CD4-positive, alpha-beta T cell treated with Interleukin-17A for 1 hour (primary cell): ENCODE measurements at places on chromosomes 3 and 15.

- DNase-seq: no peak
These were observed 4.8 kb downstream of the CX3CR1 start for GRCh38 chr3:39275052-39275451.

DNA sequence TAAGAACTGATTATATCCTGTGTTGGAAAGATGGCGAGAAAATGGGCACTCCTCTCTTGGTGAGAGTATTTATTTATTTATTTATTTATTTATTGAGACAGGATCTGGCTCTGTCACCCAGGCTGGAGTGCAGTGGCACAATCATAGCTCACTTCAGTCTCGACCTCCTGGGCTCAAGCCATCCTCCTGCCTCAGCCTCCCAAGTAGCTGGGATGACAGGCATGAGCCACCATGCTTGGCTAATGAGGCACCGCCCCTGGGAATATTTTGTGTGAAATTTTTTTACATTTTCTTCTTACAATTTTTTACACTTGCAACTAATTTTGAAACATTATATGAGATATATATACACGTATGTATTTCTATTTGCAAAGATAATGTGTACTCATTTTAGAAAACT lies 150.5 kb upstream of the PRR20G start:
- no peak for DNase-seq

DNA sequence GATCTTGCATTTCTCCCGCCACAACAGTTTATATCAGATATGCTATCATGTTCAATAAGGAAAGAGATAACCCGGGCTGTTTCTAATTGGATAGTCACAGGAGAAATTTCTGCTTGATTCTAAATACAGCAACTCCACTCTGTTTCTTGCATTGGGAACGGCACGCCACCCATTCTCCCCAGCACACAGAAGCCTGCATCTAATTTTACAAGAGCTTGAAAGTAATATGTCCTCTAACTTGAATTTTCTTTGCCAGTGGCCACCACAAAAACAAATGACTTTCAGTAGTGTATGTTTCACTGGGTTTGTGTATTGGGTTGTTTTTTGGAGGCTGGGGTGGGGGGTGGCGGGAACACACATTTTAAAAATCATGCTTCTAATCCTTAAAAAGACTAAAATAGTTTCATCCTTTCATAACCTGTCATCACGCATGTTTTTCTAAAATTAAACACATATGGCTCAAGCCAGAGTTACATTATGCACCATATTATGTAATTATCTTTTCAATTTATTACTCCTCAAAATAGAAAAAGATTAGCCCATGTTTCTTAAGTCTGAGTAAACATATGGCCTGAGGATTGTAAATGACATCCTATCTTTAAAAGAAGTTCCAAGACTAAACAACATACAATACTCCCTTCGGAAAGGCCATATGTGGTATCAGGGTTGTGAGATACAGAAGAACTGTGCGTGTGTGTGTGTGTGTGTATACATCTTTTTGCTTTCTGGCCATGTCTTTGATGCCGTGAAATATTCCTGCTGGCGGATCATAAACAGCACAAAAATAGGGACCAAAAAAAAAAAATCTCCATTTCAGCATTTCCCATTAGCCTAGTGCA lies 176.3 kb downstream of the FOXP1 start:
- no peak for DNase-seq

- no peak for DNase-seq
These were observed 25.2 kb downstream of the ST8SIA2 start for GRCh38 chr15:92418864-92419263.

DNA sequence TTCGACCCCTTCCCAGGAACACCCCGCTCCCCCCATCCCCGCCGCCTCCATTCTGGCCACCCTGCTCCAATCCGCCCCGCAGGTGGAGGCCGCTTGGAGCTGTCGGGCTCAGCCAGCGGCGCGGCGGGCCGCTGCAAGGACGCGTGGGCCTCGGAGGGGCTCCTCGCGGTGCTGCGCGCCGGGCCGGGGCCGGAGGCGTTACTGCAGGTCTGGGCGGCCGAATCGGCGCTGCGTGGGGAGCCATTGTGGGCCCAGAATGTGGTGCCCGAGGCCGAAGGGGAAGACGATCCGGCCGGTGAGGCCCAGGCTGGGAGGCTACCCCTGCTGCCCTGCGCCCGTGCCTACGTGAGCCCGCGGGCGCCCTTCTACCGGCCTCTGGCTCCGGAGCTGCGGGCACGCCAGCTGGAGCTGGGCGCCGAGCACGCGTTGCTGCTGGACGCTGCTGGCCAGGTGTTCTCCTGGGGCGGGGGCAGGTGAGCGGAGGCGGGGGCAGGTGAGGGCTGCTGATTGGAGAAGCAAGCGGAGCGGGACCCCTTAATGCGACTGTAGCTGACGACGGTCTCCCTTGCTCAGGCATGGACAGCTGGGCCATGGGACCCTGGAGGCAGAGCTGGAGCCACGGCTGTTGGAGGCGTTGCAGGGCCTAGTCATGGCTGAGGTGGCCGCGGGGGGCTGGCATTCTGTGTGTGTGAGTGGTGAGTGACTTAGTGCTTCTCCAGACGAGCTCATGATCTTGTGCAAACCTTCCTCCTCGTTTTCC lies 2.5 kb downstream of the RCCD1 start:
- no peak for DNase-seq

GRCh38 chr3:32315441-32315840 lies 76.2 kb upstream of the CMTM7 start:
- DNase-seq: no peak
